ENCODE measurements at places on chromosomes 11 and 22.

GRCh38 chr11:3130269-3131071 lies 34.6 kb downstream of the OSBPL5 start:
- DNase-seq: no peak

- no peak for DNase-seq
These were observed 564.2 kb upstream of the KIRREL3 start for GRCh38 chr11:127564810-127565209.

GRCh38 chr22:23152238-23153114 lies 7.2 kb downstream of the RAB36 start:
- DNase-seq: no peak

GRCh38 chr11:86346513-86346912 lies 28.2 kb upstream of the CCDC81 start:
- no peak for DNase-seq
